ENCODE measurements at places on chromosomes 1 and 21.

DNA sequence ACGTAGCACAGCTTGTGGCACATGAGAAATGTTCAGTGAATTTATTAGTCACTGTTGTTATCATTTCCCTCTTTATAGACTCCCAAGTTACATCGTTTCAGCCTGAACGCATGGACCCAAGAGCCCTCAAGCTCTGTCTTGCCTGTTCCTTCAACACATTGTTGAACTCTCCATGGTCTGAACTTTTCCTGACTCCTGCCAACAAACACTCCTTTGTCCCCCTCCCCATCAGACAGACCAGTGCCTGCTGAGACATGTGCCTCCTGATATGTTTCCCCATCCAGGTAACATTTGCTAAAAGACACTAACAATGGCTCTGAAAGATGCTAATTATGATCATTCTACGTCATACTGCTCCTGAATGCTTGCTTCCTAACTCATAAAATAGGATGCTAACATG is 108.7 kb upstream of the NFIA start:
- no peak for DNase-seq

DNA sequence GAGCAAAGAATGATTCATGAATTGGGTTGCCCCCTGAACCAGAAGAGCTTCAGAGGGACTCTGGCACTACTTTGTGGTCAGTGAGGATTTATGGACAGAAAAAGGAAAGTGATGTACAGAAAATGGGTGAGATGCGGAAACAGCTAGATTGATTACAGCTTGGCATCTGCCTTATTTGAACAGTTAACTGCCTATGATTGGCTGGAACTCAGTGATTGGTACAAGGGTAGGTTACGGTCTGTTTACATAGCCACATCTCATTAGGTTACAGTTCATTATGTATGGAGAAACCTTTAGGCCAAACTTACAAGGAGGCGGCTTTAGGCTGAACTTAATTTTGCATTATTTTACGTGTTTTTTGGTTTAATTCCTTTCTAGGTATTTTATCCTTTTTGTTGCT is 29.0 kb upstream of the RHOU start:
- no peak for DNase-seq

GRCh38 chr1:11158720-11159321 is 30.3 kb upstream of the ANGPTL7 start:
- no peak for DNase-seq

GRCh38 chr1:36864823-36865601 is 169.3 kb downstream of the GRIK3 start:
- DNase-seq = no peak

- DNase-seq = no peak
Observed at GRCh38 chr1:111290104-111290503, 547 bp upstream of the CHIA start.

DNA sequence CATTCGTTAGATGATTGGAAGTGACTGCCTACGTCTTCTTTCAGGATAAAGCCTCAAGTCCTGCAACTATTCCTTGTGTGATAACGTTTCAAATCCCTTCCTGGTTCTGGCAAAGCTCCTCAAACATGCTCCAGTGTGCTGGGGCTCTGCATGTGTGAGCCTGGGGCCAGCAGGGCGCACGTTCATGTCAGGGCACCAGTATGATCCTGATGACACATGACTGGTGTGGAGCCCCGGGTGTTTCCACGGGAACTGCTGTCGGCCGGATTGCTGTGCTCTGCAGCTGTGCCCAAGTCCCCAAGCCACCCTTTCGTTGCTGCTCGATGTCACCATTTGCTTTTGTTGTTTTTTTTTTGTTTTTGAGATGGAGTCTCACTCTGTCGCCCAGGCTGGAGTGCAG is 21.3 kb downstream of the KRTAP10-1 start:
- DNase-seq = no peak

DNA sequence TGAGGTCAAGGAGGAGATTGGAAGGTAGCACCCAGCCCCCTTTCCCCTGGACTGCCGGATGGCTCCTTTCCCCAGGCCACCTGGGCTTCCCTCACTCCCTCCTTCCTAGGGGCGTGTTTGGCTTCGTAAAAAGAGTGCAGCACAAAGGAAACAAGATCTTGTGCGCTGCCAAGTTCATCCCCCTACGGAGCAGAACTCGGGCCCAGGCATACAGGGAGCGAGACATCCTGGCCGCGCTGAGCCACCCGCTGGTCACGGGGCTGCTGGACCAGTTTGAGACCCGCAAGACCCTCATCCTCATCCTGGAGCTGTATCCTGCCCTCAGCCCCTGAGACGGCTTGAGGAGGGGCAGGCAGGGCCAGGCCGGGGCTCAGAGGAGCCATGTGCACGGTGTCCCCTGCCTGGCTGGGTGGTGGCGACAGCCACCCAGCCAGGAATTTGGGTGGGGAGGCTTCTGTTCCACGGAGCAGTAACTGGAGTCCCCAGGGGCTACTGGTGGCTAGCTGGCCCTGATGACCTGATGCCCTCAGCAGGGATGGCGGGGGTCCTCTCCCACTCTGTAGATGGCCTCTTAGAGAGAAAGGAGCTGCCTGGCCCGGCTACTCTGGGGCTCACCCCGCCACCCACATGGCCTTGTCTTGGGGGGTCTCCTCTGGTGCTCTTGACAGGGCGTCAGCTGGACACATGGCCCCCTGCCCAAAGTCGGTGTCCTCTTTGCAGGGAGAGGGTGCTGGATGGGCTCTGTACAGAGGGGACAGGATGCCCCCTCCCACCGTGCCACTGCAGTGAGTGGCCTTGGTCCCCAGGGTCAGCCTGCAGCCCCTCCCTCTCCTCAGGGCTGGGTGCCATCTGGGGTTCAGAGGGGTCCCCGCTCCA is 39.5 kb downstream of the TRIM11 start:
- no peak for DNase-seq

Measured in Calu3 (cell line).